ENCODE measurements at places on chromosomes 12 and 14.

DNA sequence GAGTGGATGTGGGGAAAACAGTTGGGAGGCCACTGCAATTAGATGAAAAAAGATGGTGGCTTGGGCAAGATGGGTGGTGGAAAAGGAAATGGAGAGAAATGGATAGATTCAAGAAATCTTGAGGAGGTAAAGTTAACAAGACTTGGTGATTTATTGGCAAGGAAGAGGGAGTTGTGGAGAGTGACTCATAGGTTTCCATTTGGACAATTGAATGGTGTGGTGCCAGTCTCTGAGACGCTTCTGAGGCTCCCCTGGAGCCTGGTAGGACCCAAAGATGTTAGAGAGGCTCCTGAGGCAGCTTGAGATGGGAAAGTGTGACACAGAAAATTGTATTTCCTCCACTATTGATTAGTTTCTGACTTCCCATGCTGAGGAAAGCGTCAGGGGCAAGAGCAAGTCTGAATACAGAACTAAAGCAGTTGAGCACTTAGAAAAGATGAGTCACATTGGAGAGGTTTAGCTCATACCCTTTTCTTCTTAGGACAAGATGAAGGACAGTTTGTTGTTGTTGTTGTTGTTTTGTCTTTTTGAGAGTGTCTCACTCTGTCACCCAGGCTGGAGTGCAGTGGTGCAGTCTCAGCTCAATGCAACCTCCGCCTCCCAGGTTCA lies 4.5 kb downstream of the PRPF40B start:
- no peak for DNase-seq

DNA sequence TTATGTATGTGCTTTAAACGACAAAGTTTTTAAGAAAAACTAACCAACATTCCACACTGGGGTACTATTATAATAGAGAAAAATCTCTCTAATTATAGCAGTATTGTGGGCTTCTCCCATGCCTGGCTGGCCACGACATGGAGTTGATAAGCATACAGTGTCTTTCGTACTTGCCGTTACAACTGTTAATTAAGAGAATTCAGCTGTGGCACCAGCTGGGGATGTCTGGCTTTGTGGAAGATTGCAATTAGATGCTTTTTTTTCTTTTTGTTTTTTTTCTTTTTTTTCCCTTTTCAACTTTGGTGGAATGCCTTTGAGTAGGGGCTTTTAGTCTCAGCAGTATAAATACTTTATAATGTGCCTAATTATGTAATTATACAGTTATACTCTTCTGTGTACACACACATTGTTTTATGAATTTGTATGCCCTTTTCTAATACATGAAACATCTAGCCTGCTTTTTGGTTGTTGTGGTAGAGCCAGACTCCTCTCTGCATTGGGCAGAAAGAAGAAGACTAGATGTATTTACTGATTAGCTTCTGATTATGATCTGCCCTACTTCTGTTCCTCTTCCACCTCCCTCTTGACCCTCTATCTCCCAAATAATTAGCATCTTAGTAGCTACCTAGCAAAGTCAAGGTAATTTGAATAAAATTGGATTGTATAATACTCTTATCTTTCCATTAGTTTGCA lies 76.4 kb downstream of the SUSD6 start:
- DNase-seq = no peak

DNA sequence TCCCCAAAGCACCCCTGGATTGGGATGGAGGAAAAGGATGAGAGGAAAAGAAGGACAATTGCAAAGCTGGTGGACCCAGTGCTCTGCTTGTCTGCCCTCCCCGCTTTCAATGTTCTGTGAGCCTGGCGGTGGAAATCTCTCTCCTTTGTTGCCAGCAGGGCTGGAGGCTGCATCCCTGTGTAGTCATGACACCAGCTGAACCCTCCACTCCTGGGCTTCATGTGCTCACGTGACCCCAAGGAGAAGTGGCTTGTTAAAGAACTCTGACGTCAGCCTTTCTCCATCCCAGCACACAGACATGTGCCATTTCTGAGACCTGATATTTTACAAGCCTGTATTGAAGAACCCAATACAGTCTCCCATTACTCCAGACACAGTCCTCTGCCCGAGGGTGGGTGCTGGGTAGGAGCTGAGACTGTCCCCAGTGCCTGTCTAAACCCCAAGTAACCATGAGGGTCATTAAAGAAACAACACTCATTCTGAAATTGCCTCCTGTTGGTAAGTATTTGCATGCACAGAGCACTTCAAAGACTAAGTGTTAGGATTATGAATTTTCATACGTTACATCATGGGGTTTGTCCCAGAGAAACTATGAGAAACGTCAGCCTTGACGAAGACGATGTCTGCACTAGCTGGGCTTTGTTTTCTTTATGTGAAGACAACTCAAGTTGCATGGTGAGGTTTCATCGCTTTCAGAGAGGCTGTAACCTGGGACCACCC lies 21.7 kb downstream of the GALNT16 start:
- no peak for DNase-seq

DNA sequence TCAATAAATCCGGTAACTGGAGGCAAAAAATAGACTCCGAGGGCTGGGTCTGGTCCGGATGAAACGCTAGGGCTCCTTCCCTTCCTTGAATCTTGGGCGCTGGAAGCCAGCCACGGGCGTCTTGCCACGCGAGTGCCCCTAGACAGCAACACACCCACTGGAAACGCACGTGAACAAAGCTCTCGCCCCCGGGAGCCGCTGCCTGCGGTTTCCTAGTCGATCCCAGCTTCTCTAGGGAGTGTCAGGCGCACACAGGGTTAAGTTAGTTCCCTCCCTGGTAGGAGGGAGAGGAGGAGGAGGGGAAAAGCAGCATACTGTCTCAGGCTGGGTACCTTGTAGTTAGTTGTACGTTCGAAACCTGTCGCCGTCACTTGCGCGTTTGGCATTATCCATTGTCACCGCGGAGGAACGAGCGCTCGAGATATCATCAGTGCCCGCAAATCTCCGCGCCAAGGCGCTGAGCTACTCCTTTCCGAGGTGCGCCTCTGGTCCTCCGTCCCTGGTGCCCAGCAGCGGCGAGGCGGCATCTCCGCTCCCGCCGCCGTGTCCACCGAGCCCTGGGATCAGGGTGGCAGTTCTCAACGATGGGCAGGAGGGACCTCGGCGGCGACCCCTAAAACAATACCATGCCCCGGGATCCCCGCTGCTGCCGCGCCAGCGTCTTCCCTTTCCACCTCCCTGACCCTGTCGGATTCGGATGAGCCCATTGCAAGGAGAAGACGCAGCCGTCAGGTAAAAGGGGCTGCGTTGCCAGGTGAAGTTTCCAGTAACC lies at the start of gene FLRT2:
TSS of gene FLRT2 (plus strand) at position 342 of the 772 bp plus-strand sequence. CDS start 91,371 bp downstream, outside the sequence.
- no peak for DNase-seq

GRCh38 chr14:95784137-95784536 lies 70.2 kb upstream of the TCL1A start:
- no peak for DNase-seq
